A549 treated with DMSO at 1 μM for 4 hours (cell line): ENCODE measurements at places on chromosomes 4 and X. TPM values are rescaled to one million over a fixed set of nuclear protein-coding genes. Genes with fewer than 3 reads are reported as not detected.

GPR173 gene
- total RNA-seq, result 0.01 to 0.02 TPM in 2 of 5 replicates, not detected in the others

UGT2B17 gene
- total RNA-seq, result not detected in 5 replicates

TMPRSS11B gene
- total RNA-seq, result 0.04 TPM in 1 of 5 replicates, not detected in the others

SCML2 gene
- 7.3 to 9.4 TPM (median 8.4 TPM) in 5 replicates for total RNA-seq

MAGEC2 gene
- total RNA-seq, result not detected in 5 replicates

FGF13 gene
- 0.14 TPM in 2 of 5 replicates, not detected in the others for total RNA-seq

SCRG1 gene
- not detected in 5 replicates for total RNA-seq

ZFYVE28 gene
- 1.3 to 2.7 TPM (median 2.4 TPM) in 5 replicates for total RNA-seq

ITGB1BP2 gene
- 0.81 to 1.2 TPM (median 1.1 TPM) in 5 replicates for total RNA-seq

BEND2 gene
- total RNA-seq, result 0.03 TPM in 1 of 5 replicates, not detected in the others

XG gene
- 0.04 TPM in 1 of 5 replicates, not detected in the others for total RNA-seq

COX7B2 gene
- total RNA-seq, result not detected in 5 replicates

RNF212 gene
- 1.9 to 2.8 TPM (median 2.7 TPM) in 5 replicates for total RNA-seq

RENBP gene
- total RNA-seq, result 0.07 to 0.16 TPM (median 0.09 TPM) in 4 of 5 replicates, not detected in the other

HMX1 gene
- 0.13 to 0.23 TPM (median 0.15 TPM) in 4 of 5 replicates, not detected in the other for total RNA-seq

MID2 gene
- total RNA-seq, result 6.5 to 8.3 TPM (median 7.8 TPM) in 5 replicates

PNMA6F gene
- total RNA-seq, result not detected in 5 replicates

CT83 gene
- total RNA-seq, result not detected in 5 replicates

MAGEA1 gene
- 0.07 to 0.12 TPM (median 0.08 TPM) in 3 of 5 replicates, not detected in the others for total RNA-seq

SPIN4 gene
- 4.1 to 8.3 TPM (median 6.3 TPM) in 5 replicates for total RNA-seq
